Ascending aorta (tissue), 2 donors: ENCODE measurements at places on chromosomes 11 and 22.

DNA sequence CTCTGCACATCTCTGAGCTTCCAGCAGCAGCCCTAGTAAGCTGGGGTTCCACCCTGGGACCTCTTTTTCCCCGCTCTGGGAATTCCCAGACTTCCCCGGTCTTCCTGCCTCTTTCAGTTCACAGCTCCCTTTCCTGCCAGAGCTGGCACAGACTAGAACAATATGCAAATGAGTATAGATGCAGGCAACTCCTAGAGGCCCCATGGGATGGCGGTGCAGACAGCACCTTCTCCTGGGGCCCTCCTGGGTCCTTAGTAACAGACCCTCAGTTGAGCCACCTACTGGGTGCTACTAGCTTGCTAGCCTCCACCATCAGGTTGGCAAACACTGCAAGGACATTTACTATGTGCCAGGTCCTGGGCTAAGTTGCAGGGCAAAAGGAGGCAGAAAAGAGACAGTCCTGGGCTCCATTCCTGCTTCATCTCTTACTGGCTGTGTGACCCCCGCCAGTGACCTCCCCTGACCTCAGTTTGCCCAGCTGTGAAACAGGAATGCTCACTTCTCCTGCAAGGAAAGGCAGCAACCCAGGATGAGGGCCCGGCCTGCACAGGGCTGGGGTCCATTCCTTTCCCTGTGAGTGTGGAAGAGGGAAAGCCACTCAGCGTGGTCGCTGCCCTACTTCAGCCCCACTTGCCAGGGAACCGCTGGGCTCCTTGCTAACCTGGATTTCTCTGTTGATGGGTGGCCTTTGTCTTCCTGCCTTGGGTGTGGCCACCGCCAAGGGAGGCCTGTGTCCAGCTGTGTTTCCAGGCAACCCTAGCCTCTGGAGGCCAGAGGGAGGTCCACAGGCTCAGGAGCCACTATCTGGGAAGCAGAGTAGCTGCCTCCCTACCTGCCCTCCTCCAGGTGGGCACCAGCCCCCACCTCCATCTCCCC lies 7.3 kb downstream of the RELT start:
- no peak for DNase-seq

DNA sequence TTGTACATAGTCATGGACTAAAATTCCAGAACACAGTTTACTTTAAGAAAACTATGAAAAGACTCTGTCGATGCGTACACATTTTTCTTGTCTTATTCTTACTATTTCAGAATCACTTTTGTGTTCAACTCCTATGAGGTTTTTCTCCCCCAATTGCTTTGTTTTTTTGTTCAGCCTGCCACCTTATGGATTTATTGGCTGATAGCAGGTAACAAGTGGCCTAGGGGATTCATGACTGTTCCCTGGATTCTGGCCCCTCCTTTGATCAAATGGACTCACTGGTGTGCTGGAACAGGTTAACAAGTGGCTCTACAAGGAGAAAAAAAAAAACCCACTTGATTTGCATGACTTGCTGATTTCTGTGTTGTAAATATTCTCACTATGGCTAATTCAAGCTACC lies 10.6 kb downstream of the MMP20 start:
- DNase-seq: no peak

DNA sequence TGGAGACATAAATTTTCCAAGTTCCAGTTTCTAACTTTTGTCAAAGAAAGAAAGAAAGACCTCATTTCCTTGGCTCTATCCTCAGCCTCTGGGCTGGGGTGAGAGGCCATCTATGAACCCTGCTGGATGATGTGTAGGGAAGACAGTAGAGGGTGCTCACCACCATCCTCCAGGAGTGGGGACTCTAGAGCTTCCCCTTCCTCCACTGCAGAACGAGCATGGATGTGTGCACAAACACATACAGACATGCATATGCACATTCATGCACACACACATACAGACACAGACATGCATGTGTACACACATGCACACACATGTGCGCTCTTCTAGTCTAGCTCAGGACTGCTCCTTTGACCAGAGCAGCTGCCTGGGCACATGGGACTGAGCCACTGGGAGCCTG lies 565.8 kb downstream of the BUD13 start:
- DNase-seq: no peak

DNA sequence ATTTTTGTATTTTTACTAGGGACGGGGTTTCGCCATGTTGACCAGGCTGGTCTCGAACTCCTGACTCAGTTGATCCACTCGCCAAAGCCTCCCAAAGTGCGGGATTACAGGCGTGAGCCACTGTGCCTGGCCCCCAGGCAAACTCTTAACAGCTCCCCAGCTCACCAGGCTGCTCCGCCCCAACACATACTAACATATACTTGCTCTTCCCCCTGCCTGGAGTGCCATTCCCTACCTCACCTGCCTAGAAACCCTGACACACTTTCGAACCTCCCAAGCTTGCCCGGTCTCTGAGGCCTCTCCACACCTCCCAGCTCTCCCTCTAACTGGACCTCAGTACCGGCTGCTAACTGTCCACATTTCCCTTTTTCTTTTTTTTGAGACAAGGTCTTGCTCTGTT lies 8.5 kb downstream of the MAP4K2 start:
- no peak for DNase-seq

- peak; percentile 10 for DNase-seq
These were observed 475 bp downstream of the PITPNB start for GRCh38 chr22:27918341-27919221.

GRCh38 chr11:69983897-69984438 lies 94.1 kb upstream of the ANO1 start:
- no peak for DNase-seq

DNA sequence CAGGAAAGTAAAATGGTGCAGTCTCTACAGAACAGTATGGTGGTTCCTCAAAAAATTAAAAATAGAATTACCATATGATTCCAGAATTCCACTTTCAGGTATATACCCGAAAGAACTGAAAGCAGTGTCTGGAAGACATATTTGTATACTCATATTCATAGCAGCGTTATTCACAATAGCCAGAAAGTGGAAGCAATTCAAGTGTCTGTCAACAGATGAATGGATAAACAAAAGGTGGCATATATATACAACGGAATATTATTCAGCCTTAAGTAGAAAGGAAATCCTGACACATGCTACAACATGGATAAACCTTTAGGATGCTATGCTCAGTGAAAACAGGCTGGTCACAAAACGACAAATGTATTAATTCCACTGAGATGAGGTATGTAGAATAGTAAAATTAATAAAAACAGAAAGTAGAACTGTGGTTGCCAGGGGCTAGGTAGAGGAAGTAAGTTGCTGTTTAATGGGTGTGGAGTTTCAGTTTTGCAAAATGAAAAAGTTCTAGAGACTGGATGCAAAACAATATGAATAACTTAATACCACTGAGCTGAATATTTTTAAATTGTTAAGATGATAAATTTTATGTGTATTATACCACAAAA lies 14.5 kb downstream of the SAA1 start:
- no peak for DNase-seq

DNA sequence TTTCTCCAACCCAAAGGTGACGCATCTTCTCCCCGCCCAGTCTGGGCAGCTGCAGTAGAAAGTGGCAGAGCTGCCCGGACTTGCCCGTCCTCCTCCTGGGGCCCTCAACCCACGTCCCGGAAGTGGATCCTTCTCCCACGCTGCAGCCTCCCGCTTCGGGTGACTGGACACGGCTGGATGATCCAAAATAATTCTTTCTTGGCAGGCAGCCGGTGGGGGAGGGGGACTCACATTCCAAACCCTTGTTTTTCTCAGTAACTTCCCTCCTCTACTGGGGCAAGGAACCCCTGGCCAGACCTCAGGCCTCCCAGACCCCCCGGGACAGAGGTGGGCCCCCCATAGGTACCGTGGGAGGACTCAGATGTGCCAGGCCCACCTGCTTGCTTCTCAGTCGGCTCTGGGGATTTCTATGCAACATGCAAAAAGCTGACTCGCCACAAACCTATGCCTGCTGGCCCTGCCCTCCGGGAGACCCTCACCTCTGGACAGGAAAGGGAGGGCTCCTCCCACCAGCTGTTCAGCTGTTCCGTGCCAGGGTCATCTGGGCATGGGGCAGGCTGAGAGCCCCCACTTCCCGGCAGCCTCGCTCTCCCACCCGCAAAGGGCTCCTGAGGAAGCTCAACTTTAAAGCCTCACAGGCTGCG lies 1.4 kb downstream of the PLXNB2 start:
- peak; percentile 72 for DNase-seq

DNA sequence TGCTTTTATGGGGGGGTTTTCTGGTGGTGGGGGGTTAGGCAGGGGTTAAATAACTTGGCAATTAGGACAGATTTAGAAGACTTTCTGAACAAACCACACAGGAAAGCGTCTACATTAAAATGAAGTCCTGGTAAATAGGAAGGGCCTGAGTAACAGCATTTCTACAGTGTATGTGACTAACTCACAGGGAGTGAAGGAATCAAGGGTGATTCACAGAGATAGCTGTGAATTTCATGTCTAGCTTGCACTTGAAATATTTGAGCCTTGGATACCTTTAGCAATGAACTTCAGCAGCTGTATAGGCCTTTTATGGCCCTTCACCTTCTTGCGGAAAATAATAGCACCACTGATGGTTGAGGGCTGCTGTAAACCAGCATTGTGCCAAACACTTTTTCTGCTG lies 26.1 kb upstream of the LDHA start:
- DNase-seq: no peak

- no peak for DNase-seq
These were observed 321.7 kb downstream of the NTM start for GRCh38 chr11:131692151-131692550.

GRCh38 chr11:19595840-19596751 lies 116.5 kb upstream of the NAV2 start:
- DNase-seq: peak; percentile 95

DNA sequence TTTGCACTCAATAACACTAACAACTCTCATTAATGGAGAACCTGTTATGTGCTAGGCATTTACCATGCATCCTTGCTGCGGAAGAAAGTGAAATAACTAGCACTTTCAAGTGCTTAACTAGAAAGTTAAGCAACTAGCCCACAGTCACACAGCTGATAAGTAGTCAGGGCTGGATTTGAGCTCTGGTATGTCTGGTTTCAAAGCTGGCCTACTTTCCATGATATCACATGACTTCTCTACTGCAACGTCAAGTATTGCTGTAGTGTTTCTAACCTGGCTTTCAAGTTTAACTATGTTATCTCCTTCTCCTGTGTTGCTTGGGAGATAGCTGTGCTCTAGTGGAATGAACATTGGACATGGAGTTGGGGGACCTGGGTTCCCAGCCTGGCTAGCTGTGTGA lies 12.1 kb downstream of the SLC15A3 start:
- no peak for DNase-seq

DNA sequence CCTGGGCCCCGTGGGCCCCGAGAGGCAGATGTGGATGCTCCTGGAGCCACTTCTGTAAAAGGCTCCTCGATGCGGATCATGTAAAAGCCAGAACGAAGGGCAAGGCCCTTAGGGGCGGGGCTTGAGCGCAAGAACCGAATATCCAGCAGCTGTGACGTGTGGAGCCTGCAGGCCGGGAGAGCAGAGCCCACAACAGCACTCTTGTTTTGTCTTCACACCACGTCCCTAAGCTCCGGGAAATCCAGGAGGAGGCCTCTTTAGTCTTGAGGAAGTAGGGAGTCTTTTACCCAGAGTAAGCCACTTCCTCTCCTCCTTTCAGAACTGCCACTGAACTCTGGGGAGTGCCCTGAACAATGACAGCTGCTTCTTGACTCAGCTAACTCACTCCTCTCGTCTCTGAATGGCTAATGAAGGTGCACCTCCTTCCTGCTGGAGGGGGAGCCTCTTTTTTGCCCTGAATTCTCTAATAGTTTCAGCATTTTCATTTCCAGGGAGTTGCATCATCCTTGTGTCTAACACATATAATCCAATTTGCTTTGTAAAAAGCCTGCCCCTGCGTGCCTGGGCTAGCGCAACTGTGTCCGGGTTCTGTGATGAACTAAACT lies 12.5 kb downstream of the L3MBTL2 start:
- DNase-seq: peak; percentile 23

DNA sequence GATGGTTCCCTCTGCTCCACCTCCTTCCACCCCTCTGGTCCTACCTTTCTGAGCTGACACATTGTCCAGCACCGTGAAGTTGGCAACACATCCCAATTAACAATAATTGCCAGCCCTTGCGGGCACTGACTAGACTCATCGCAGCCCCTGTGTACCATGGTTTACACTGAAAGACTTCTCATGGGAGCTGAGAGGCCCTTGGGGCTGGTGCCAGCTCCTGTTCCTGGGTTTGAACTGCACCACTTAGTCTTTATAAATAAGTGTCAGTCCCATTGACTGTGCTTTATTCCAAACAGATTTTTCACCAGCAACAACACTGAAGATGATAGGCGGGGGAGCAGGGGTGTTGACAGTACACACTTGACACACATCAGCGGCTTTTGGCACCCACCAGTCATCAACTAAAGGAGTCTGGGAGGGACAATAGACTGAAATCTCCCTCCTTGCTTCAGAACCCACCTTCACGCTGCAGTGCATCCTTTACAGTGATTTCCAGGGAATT lies 447.3 kb downstream of the NTM start:
- no peak for DNase-seq

DNA sequence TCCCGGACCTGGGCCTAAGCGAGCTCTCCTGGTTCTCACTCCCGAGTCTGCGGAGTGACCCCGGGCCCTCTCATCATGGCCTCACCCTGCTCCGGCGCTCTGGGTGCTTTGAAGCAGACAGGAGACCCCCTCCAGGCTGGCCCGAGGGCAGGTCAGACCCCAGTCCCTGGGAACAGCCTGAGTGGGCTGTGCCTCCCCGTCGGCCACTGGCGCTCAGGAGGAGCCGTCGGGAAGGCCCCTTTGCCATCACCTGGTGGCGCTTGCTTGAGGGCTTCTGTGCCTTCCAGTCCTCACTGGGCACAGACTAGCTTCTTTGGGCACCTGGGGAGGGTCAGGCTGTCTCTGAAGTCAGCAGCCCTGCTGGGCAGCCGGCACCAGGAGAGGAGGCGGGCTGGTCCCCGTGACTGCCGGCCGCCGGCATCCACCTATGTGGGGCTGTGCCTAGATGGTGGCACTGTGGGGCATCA lies 6.7 kb downstream of the BRSK2 start:
- DNase-seq: no peak

DNA sequence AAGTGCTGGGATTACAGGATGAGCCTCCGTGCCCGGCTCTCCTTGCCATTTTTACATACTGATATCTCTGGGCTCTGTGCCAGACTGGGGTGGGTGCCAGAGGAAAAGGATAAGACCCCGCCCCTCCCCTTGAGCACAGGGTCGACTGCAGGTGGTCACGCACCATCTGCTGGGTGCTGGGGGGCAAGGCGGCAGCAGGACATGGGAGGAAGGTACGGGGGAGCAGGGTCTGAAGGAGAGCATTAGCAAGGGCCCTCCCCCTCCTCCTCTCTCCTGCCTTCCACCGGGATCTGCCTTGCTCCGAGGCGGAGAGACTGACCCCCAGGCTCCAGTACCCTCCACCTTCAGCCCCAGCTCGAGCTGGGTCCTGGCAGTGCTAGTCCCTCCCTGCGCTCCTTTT lies 9.7 kb upstream of the PGA3 start:
- peak; percentile 38 for DNase-seq

DNA sequence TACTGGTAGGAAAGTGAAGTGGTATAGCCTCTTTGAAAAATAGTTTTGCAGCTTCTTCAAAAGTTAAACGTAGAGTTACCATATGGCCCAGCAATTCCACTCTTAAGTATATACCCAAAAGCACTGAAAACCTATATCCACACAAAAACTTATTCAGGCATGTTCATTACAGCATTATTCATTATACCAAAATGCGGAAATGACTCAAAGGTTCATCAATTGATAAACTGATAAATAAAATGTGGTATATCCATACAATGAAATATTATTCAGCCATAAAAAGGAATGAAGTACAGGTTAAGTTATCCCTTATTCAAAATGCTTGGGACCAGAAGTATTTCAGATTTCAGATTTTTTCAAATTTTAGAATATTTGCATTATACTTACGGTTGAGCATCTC lies 35.8 kb upstream of the UBASH3B start:
- no peak for DNase-seq

GRCh38 chr11:22577854-22578253 lies 47.8 kb downstream of the FANCF start:
- DNase-seq: no peak

- DNase-seq: no peak
These were observed 3.2 kb upstream of the NRXN2 start for GRCh38 chr11:64726211-64726641.
